ENCODE measurements at places on chromosomes 6 and 20.

DNA sequence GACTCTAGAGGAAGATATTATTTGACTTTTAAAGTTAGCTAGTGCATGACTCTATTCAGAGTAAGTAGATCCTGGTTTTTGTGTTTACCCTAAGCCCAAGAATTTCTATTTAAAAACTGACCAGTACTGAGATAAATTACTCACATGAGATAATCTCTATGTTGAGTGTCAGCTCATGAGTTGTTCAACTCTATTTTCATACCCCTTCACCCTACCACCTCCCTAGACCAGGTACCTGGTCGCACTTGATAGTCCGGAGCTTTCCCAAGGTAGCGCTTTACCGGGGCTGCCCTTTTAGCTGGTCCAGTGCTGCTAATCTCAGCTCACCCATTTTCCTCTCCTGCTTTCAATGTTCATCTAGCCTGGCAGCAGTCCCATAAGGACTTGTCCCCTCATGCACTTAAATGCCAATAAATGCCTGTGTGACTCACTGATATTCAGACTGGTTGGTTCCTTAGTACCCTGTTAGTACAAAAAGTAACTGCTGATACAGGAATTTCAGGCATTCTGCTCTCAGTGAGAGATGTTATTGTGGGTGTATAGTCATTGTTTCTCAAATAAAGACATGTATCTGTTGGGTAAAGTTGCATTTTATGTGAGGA lies 503.9 kb downstream of the ADGRB3 start:
- no peak for DNase-seq

DNA sequence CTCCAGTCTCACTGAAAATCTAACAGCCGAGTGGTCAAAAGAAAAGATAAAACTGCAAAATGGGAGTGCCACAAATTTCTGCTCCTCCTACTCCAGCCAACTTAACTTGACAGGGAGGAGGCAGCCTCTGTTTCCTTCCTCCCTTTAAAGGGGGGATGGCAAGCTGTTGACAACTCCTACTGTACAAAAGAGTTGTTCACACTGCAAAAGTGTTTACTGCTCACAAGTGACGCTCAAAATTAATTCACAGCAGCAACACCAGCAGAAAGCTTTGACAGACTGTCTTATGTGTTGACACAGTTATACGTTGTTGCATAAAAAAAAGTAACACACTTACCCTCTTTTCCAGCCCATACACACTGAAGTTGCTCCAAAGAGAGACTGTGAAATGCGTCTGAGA lies 169.8 kb downstream of the BACH2 start:
- DNase-seq = no peak

GRCh38 chr6:167470836-167471547 lies 146.1 kb downstream of the TTLL2 start:
- no peak for DNase-seq

GRCh38 chr20:1627200-1627550 lies 7.4 kb upstream of the SIRPB1 start:
- no peak for DNase-seq

- DNase-seq = no peak
Observed at GRCh38 chr20:17568972-17569521, 828 bp upstream of the DSTN start.

DNA sequence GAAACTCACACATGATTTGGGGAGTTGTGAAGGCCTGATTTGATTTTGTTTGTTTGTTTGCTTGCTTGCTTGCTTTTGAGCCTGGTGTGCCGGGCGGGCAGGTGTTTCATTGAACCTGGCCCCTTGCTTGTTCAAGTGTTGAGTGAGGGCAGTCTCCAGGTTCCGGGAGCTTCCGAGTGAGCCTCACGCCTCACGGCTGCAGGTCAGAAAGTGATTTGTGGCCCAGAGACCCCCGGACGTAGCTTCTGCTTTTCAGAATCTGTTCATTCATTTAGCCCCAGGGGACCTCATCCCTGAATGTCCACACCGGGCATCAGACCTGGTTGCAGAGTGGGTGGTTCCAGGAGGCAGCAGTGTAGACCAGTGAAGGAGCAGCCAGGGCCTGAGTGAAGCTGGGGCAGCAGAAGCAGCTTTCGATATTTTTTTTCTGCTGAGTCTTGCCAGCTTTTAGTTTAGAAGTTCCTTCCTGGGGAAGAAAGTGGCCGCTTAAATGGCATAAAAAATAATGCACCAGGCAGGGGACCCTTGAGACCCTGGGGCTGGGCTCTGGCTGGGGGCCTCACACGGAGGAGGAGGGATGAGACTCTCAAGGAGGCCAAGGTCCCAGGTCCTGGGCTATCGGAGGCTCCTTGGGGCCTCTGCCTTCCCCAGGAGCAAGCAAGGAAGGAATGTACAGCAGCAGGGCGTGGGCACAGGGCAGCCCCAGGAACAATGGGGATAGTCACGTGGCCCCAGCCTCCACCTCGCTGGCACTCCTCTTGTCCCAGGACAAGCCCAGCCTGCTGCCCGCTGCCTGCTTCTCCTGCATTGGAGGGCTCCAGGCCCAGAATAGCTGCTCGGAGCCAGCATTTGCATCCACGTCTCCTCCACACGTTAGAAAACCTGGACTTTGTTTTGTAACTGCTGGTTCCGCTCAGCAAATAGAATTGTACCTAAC lies 89.2 kb upstream of the BHLHE23 start:
- DNase-seq = no peak

DNA sequence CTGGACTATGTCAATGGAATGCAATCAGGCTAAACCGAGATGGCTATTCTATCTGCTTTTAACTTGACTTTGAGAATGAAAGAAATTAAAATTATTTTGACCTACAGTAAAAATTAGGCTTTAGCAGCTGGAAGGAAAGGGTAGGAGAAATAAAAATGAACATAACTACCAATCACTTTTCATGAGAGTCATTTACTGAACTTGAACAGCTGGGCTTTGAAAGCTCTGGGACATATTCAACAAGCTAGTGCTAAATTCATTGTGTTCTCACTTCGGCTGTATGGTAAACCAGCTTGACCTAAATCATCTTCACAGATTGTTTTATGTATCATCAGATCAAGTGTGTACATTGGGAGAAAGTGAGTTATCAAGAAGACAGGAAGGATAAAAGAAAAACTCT lies 161.5 kb upstream of the STXBP5 start:
- no peak for DNase-seq

- no peak for DNase-seq
Observed at GRCh38 chr20:42218621-42219374, 600.6 kb upstream of the CHD6 start.
